ENCODE measurements at places on chromosomes 3 and 15.
A peak's percentile ranks its signal among the peaks of the same experiment; 100 is the strongest.

- DNase-seq: no peak
Measured at GRCh38 chr15:31263751-31264558, 62.7 kb upstream of the KLF13 start.

- no peak for DNase-seq
Measured at GRCh38 chr3:127675651-127676391, 3.1 kb downstream of the ABTB1 start.

DNA sequence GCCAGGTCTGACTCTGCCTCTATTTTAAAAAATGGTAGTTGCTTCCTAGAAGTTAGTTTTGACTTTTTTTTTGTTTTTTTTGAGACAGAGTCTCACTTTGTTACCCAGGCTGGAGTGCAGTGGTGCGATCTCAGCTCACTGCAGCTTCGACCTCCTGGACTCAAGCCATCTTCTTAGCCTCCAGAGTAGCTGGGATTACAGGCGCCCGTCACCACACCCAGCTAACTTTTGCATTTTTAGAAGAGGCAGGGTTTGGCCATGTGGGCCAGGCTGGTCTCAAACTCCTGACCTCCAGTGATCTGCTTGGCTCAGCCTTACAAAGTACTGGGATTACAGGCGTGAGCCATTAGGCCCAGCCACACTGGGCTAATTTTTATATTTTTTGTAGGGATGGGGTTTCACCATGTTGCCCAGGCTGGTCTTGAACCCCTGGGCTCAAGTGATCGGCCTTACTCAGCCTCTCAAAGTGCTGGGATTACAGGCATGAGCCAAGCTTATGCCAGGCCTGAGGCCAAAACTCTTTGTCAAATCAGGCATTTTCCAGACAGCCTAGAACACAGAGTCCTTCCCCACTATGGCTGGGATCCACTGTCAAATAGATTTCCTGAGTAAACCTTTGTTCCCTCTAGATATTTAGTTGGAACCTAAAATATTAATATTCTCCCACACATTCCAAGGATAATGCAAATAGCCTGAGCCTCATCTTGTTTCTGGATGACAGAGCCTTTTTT is 13.7 kb downstream of the C3orf62 start:
- no peak for DNase-seq

GRCh38 chr3:181622365-181622764 is 89.4 kb upstream of the SOX2 start:
- DNase-seq: peak; percentile 32

DNA sequence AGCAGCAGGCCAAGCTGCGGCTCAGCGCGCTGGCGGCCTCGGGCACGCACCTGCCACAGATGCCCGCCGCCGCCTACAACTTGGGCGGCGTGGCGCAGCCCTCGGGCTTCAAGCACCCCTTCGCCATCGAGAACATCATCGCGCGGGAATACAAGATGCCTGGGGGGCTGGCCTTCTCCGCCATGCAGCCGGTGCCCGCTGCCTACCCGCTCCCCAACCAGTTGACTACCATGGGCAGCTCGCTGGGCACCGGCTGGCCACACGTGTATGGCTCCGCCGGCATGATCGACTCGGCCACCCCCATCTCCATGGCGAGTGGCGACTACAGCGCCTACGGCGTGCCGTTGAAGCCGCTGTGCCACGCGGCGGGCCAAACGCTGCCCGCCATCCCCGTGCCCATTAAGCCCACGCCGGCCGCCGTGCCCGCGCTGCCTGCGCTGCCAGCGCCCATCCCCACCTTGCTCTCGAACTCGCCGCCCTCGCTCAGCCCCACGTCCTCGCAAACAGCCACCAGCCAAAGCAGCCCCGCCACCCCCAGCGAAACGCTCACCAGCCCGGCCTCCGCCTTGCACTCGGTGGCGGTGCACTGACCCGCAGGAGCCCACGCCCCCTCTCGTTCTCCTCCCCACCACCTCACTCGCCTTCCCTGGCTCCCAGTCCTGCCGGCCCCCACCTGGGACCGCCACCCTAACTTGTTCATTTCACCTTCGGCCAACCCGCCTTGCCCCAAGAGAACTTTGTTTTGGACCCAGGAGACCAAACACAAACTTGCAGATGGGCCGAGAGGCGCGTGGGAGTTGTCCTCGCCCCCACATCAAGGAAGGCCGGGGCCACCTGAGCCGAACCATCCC is 1.5 kb downstream of the FOXB1 start:
- no peak for DNase-seq

DNA sequence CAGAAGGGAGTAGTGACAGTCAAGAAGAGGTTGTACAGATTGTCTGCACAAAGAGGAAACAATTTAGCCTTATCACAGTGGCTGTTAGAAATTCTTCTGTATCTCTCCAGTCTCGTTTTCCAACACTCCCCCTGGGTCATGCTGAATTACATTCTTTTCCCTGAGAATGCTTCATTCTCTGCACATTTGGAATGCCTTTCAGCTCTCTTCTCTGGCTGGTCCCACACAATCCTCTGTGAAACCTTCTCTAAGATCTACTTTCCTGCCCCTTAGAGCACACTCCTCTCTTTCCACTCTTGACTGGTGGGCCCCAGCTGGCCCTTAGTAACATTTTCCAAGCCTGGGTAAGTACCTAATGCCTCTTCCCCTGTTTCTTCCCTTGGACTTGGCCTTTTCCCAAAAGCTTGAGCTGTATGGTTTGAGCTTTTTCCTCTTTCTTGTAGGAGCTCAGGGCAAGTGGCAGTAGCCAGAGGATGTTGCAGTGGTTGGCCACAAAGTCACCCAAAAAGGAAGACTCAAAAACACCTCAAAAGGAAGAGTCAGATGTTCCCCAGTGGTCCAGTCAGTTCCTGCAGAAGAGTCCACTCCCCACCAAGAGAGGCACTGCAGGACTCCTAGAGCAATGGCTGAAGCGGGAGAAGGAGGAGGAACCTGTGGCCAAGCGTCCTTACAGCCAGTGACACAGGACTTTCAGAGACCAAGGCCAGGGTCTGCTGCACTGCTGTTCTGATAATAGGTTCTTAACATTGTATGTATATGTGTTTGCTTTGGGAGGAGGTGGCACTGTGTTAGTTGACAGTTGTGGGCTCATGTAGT is 25.7 kb downstream of the HMCES start:
- no peak for DNase-seq

DNA sequence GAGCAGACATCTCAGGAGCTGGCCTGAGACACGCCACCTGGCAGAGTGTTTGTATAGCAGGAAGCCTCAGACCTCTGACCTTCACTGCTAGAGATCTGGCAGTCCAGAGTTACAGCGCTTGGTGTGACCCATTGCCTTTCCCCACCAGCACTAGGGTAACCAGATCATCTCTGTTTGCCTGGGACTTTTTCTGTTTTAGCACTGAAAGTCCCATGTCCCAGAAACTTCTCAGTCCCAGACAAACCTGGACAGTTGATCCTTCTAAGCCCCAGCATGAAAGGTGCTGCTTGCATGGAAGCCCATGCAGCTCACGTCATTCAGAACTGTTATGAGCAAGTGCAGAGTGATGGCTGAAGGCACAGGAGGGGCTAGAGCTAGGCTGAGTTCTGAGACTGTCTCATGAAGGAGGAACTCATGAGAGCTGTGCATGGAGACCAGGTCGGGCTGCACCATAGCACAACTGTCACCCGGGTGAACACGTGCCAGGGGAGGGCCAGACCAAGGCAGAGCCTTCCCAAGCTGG is 18.2 kb upstream of the AHSG start:
- DNase-seq: no peak

GRCh38 chr3:127637971-127638370 is 9.0 kb downstream of the PODXL2 start:
- DNase-seq: no peak

DNA sequence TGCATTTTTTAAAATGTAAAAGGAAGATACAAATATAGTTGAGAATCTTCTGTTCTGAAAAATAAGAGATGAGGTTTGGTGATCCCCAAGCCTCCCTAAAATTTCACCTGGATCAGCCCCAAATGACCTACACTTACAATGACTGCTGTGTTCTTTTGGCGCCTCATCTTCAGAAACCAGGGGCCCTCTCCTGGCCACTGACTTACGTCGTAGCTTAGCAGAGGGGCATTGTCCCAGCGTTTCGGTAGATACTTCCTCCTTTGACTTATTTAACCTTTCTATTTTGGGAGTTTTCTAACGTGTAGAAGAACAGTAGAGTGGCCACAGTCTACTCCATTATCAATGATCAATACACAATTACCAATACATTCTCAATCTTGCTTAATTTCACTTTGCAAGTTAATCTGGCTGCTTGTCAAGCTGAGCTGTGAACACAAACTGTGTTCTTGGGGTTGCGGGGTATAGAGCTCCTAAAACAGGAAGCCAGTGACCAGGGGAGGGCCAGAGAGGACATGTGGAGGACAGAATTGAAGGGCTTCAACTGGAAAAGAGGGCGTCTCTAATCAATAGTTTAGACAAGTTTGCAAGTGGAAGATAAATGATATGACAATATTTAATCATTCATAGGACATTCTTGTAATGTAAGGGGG is 419.5 kb downstream of the LPP start:
- DNase-seq: no peak

- DNase-seq: peak; percentile 27
Measured at GRCh38 chr15:64740311-64741170, 34.8 kb downstream of the RBPMS2 start.

- peak; percentile 92 for DNase-seq
Measured at GRCh38 chr3:29065211-29065785, 215.6 kb upstream of the RBMS3 start.

DNA sequence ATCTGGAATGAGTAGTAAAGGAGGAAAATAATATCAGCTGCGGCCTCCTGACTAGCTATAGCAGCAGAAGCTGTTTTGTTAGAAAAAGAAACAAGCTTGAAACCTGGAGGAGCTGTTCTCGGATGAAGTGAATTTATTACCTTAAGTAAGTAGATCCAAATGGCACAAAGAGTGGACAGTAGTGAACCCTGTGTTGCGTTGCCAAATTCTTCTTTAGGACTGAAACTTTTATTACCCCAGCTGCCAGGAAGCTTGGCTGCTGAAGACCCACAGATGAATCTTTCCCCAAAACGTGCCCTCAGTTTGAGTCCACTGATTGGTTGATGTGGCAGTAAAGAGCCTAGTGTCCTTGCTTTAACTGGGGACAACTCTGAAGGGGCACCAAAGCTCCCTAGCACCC is 366.8 kb upstream of the GBE1 start:
- DNase-seq: no peak

- no peak for DNase-seq
Measured at GRCh38 chr15:42919799-42920518, 619 bp downstream of the TTBK2 start.

DNA sequence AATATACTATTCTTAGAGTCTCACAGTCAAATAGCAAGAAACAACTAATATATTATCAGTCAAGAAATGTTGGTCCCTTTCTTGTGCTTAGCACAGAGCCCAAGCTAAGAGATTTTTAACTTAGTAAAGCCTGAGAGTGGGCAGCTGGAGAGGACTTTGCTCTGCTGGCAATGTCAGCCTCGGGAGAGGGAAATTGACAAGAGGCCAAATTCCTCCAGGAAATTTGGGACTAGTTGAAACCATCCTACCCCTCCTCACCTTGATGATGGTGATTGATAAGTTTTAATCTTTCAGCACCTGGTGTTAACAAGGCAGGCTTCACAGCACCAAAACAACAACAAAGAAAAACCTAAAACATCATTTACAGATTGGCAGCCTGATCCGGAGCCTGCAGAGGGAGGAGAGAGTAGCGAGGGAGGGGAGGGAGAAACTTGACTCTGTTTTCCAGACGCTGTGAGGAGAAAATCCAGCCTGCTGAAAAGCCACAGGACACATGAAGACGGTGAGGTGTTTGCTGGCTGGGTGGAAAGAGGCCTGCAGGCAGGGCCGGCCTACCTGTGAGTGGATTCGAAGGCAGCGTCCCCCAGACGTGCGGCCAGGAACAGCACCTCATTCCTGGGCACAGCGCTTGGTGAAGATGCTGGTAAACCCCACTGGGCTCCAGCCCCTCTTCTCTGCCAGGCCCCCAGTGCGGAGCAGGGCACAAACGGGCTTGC is 150.9 kb downstream of the LRRC28 start:
- no peak for DNase-seq

GRCh38 chr3:107426223-107426622 is 49.0 kb downstream of the CCDC54 start:
- DNase-seq: no peak

- no peak for DNase-seq
Measured at GRCh38 chr15:60616147-60616546, 137.2 kb upstream of the ICE2 start.

GRCh38 chr15:101004986-101005747 is 86.0 kb downstream of the LRRK1 start:
- DNase-seq: no peak

Data from fibroblast of upper back skin (primary cell).